ENCODE measurements at places on chromosomes 2 and 18.

- no peak for DNase-seq
Observed at GRCh38 chr2:58479535-58480140, 238.5 kb upstream of the FANCL start.

- no peak for DNase-seq
Observed at GRCh38 chr2:149715005-149715592, 127.5 kb upstream of the MMADHC start.

GRCh38 chr2:239880396-239880795 lies 144.7 kb downstream of the NDUFA10 start:
- no peak for DNase-seq

- no peak for DNase-seq
Observed at GRCh38 chr2:173165443-173166238, 90.0 kb downstream of the MAP3K20 start.

DNA sequence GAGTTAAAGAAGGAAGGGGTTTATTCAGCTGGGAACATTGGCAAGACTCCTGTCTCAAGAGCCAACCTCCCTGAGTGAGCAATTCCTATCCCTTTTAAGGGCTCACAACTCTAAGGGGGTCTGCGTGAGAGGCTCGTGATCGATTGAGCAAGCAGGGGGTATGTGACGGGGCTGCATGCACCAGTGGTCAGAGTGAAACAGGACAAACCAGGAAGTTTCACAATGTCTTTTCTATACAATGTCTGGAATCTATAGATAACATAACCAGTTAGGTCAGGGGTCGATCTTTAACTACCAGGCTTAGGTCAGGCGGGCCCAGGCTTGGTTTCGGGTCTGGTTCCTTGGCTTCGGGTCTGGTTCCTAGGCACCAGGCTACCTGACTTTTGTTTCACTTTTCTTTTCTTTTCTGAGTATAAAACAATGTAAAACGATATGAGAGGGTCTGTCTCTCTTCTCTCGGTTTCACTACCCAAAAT lies 30.1 kb upstream of the LIPG start:
- no peak for DNase-seq

DNA sequence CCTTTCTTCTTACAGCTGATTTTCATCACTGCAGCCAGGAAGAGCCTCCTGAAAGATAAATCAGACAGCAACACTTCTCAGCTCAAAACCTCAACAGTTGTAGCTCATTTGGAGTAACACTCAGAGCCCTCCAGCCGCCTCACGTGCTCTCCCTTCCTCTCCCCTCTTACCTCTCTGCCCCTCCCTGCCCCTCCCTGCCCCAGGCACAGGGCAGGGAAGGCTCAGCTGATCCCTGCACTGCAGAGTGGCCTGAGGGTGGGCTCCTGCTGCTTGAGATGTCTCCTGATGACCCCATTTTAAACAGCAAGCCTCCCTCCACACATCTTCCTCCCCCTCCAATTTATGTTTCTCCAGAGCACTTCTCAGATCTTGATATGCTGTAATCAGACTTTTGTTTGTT lies 54.4 kb downstream of the SH3YL1 start:
- DNase-seq: no peak

- no peak for DNase-seq
Observed at GRCh38 chr2:238096311-238097011, 3.7 kb upstream of the ESPNL start.

- DNase-seq: no peak
Observed at GRCh38 chr18:12476955-12477354, 69.2 kb downstream of the PRELID3A start.

- no peak for DNase-seq
Observed at GRCh38 chr2:169026056-169026455, 5.1 kb downstream of the ABCB11 start.

DNA sequence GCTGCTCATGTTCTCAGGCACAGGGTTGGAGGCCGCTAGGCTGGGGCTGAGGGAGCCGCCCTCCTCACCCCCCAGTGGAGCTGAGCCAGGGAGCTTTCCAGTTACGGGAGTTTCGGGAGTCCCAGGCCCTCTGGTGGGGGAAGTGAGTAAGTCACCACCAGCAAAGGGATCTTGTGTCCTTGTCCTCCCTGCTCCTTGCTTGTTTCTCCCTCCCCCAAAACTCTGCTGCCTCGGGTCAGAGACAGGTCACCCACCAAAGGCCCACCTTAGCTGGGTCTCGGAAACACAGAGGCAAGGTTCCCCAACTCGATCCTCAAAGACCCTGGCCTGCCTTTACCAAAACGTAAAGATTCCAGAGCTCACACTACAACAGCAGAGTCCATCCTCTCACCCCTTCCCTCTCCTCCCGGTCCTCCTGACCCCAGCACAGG lies 60.5 kb upstream of the POMC start:
- peak; percentile 47 for DNase-seq

- no peak for DNase-seq
Observed at GRCh38 chr2:149000158-149000938, 38.2 kb upstream of the LYPD6B start.

- DNase-seq: no peak
Observed at GRCh38 chr2:64234150-64234549, 89.9 kb upstream of the PELI1 start.

GRCh38 chr2:217761645-217762277 lies 241.0 kb downstream of the TNS1 start:
- DNase-seq: no peak

DNA sequence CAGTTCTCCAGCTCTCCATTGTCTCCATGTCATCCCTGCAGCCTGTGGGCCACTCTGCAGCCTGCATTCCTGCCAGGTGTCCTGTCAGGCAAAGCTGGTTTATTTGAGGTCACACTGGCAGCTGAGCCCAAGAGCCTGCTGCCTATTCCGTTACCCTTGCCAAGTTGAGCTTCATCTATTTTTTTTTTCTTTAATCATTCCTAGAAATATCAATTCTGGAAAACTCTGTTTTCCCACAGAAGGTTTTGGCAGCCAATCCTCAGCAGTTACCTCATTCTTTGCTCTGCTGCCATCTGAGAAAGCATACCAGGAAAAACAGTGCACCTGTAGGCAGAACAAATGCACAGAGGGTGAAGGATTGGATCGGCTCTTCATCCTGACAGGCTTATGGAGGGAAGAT lies 411.0 kb upstream of the ACVR2A start:
- DNase-seq: no peak

- DNase-seq: no peak
Observed at GRCh38 chr18:10135302-10135926, 221.6 kb downstream of the VAPA start.

DNA sequence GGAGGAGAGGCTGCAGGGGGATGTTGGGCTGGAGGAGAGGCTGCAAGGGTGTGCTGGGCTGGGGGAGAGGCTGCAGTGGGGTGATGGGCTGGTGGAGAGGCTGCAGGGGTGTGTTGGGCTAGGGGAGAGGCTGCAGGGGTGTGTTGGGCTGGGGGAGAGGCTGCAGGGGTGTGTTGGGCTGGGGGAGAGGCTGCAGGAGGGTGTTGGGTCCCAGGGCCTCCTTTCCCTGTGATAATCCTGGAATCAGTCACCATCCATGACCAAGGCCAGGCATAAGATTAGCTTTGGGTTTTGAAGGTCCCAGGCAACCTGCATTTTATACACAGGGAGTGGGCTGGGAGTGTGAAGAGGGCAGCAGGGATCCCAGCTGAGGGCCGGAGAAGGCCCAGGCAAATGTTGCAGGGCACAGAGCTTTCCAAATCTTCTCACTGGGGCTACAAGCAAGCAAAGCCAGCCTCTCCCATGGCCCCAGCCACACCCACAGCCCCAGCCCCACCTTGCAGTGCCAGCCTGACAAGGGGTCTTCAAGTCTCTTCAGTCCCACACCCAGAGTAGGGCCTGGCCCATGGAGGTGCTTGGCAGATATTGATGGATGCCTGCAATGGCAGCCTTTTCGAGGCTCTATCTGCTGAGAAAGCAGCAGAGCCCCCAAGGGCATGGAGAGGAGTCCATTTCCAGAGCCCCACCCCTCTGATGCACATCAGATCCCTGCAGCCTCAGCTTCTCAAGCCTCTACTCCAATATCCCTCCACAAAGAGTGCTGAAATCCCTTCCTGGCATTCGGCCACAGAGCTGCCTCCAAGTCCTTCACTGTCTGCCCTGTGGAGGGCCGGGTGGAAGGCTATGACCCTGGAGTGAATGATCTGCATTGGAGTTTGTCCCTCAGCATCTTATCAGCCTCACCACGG lies 50.3 kb upstream of the GLI2 start:
- DNase-seq: no peak

DNA sequence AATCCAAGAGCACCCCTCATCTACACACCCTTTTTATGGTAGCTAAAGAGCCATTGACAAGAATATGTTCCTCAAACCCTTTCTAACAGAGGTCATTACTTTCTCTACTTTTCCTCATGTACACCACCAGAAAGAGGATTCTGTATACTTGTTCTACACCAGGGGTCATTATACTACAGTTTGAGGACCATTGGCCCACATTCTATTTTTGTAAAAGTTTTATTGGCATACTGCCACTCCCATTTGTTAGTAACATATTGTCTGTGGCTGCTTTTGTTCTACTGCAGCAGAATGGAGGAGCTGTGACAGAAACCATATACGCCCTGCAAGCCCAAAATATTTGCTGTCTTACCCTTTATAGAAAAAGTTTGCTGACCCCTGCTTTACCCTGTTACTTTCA lies 14.3 kb downstream of the HTR2B start:
- no peak for DNase-seq

GRCh38 chr2:233584210-233584609 lies 17.6 kb upstream of the USP40 start:
- no peak for DNase-seq

DNA sequence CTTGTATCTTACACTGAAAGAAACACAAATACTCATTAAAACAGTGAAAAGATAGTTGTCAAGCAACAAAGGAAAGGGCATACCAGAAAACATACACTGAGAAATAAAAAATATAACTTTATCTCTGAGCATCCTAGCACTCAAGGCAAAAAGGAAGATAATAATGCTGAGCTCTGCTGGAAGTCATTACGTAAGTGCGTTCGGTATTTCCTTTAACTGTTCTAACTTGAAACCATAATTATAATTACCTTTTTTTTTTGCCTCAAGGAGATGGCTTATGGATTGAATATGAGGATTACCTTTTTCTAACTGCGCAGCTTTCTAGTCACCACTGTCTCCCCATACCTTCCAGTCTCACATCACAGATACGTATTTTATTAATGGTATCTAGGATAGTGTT lies 308.1 kb downstream of the GBX2 start:
- no peak for DNase-seq

DNA sequence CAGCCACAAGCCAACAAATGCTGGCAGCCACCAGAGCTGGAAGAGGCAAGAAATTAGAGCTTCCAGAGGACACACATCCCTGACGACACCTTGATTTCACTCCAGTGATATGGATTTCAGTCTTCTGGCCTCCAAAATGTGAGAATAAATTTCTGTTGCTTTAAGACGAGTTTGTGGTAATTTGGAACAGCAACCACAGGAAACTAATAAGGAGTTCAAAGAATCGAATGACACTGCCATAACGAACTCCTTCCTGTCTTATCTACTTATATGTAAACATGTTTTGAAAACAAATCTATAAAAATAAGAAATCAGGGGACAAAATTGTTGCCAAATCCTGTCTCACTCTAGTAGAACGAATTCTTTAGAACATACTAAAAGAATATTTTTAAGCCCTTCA lies 75.8 kb downstream of the GRB14 start:
- DNase-seq: no peak

DNA sequence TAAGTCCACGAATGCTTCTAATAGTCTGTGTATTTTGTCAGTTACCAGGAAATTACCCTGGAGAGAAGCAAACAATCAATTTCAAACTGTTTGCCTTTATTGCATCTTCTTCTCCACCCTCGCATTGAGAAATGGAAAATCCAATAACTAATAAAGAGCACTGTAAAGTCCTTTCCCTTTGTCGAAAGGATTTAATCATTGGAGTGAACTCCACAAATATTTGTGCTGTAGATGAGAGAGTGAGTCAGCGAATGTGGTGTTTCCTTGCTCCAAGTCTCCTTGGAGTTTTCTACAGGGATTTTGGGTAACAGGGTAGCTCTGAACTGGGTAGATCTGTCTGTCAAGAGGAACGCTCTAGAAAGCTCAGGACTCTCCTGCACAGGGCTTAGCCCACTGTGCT lies 240.2 kb downstream of the KCNS3 start:
- DNase-seq: no peak

- DNase-seq: no peak
Observed at GRCh38 chr2:237773826-237774225, 24.8 kb upstream of the RBM44 start.

GRCh38 chr18:45891806-45892205 lies 66.3 kb downstream of the SIGLEC15 start:
- DNase-seq: no peak

DNA sequence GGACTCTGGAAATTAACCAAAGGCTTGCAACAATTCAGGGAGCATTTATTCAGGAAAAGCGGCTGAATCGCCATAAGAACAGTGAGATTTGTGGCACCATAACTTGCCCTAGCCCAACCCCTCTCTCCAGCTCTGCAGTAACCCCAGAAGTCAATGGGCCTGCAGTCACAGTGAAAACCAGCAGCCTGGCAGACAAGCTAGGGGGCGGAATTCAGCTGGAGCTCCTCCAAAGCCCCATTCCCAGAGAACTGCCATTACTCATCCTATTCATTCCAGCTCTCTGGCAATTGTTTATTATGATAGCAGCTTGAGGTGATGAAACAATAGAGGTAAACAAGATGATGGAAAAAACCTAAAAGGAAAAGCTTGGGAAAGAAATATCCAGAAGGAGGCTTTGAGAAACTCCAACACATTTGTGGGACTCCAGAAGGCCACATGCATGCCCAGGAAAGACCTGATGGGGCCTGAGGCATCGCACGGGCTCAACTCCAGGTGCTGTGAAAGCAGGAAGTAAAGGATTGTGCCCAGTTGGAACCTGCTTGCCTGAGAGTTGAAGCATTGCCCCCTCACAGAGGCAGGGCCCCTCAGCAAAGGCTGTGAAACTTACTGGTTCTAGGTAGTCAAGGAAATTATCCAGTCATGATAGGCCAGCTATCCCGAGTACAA lies 126.7 kb downstream of the TWIST2 start:
- DNase-seq: no peak

GRCh38 chr2:42922790-42923579 lies 130.6 kb upstream of the HAAO start:
- no peak for DNase-seq

- no peak for DNase-seq
Observed at GRCh38 chr2:25035537-25036220, 6.2 kb upstream of the EFR3B start.

DNA sequence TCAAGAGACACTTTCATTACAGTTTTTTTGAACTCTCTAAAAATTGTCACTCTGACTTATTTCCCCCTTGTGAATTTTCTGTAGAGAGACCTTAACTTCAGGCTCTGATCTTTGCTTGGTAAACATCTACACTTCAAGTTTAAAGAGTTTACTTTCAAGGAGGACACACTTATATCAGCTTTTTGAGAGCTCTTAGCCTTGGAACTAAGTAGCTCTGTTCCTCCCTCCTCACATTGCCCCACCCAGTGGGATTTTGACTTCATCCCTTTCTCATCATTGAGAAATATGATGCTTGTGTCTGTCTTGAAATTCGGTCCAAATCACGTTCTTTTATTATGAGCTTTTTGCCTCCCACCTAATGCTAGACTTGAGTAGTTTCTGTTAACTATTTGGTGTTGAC lies 433.4 kb upstream of the MEIS1 start:
- no peak for DNase-seq
